ENCODE measurements at places on chromosomes 1 and 21. TPM values are rescaled to one million over a fixed set of nuclear protein-coding genes. Genes with fewer than 3 reads are reported as not detected.

GRCh38 chr1:81226603-81226928 is 574.2 kb upstream of the ADGRL2 start:
- DNase-seq = no peak

- DNase-seq = no peak
Observed at GRCh38 chr1:109475261-109475660, 8.4 kb upstream of the ATXN7L2 start.

DNA sequence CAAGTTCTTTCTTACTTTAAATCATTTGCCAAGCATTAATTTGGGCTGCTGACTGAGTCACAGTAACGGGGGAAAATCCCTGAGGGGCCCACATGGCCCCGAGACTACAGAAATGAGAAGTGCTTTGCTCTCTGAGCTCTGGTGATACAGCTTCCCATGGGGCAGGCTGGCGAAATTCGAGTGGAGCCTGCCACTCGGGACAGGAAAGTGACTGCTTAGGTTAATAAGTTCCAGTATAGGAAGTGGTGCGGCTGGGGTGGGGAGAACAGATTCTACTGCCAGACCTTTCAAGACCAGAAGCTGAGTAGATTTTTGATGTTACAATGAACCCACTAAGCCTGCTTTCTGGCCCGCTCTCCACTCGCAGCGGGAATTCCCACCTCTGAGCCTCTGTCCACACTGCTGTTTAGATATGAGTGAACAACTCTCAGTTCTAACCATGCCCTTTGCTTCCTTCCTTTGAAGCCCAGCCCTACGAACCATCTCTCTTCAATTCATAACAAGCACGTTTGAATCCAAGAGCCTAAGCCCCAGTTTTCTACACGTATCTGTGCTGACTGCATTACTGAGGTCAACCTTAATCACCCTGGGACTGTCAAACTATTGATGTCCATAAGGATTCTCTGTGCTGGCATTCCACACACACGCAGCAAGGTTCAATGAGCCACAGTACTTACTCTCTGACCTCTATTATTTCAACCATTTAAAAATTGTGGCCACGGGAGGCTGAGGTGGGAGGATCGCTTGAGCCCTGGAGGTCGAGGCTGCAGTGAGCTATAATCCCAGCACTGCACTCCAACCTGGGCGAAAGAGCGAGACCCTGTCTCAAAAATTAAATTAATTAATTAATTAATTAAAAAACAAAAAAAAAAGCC is 9.6 kb downstream of the ZBTB17 start:
- DNase-seq = peak; percentile 55

DNA sequence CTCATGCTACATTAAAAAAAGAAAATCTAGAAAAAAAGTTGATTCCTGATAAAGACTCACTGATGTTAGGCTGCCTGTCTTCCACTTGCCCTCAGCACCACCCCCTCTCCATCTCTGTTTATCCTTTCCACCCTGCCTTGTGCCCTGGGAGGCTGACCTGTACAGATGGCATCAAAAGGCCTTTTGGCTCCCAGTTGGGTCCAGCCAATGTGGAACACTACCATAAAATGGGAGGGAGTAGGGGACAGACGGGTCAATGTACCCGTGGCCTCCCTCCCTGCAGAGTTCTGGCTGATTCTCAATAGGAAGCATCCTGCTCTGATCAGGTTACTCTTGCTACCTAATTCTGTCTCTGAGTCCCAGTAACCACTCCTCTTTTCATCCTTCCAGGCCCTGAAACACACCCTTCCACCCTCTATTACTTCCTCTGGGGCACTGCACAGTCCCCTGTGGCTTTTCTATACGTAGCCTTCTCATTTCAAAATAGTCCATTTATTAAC is 300.0 kb downstream of the HHIPL2 start:
- DNase-seq = no peak

OR2L5 gene
- total RNA-seq = not detected

GRCh38 chr1:109996476-109996875 is 11.9 kb downstream of the AHCYL1 start:
- DNase-seq = no peak

NCAM2 gene
- total RNA-seq = 0.42 TPM

MYBPHL gene
- not detected for total RNA-seq

DNA sequence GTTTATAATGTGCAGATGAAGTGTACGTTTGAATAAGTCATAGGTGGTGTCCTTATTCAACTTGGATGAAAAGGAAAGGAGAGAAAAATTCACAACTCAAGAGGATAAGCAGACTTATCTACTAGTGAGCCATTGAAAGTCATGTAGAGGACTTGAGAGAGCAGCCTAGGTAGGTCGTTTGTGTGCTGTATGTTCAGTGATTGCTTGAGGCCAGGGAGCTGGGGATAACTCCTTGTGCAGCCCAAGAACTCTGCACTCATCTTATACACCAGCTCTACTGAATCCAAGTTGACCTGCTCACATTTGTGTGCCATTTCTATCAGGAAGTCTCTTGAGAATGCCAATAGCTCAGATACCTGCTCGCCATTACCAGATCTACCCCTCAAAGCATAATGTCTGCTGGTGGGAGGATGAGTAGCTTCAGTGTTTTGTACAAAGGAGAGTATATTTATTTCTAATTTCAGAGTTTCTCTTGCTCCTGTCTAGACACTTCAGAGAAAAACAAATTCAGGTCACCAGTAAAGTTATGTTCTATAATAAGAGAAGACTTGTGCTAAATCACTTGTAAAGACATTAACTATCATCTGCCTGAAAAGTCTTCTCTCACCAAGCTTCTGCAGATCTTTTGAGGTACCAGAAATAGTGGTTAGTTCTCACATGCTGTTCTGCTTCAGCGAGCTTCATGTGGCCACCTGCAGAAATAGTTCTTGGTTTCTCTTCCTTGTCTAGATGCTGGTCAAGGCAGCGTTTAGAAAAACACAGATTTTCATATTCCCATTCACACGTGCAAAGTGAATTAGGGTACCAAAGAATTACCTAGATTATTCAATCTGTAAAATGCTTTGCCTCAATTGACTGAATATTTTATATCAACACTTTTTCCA is 10.8 kb downstream of the S1PR1 start:
- DNase-seq = no peak

SFN gene
- 0.70 TPM for total RNA-seq

GSTM5 gene
- not detected for total RNA-seq

IL19 gene
- not detected for total RNA-seq

- DNase-seq = no peak
Observed at GRCh38 chr1:33182401-33182841, 578 bp upstream of the TRIM62 start.

MARK1 gene
- 2.3 TPM for total RNA-seq

OR2M3 gene
- total RNA-seq = not detected

DNA sequence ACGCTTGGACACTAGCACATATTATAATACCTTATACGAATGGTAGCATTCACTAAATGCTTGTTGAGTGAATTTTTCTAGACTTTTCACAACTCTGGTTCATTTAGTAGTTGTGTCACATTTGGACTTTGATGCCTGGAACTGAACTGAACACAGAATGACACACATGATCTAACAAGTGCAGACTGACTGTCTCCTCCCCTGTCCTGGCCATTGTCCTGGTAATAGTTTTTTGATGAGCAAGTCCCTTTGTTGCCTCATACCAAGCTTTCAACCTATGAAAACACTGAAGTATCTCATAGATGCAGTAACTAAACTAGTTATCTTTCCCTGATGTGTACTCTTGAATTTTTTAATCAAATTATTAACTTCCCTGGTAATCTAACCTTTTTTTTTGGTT is 66.4 kb downstream of the LRRC8D start:
- DNase-seq = no peak

MX1 gene
- total RNA-seq = 10.4 TPM

GRCh38 chr1:19764848-19765247 is 34.9 kb downstream of the TMCO4 start:
- no peak for DNase-seq

KRTAP19-1 gene
- not detected for total RNA-seq

DNA sequence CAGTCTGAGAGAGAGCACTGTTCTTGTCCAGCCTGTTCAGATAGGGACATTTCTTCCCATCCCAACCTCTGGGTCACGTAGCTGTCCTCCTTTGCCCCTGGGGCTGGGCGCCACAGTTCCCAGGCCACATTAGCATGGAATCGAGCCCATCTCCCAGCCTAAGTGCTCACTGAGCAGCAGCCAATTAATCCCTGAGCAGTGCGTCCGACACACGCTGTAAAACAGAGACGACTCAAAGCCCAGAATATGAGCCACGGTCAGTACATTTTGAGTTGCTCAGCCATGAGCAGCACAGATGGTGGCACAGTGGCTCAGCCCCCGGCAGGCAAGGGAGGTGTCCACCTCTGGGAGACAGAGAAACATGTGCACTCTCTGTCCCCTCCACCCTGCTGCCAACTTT is 267.4 kb downstream of the NPHP4 start:
- no peak for DNase-seq

DNA sequence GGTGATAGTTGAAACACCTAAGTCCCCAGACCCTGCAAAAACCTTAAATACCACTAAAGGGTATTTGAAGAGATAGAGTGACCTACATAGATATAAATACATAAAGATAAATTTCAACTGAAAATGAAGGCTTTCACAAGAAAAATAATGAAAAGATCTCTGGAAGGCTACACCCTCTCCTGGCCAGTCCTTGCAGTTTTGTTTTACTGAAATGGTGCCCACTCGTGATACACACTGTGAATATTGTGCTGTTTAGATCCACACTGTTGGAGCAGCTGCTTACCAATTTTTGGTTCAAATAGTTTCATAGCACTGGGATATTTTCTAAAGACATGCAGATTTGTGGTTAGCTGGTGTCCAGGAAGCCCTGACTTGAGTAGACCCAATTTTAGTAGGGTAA is 31.5 kb upstream of the RNF187 start:
- peak; percentile 36 for DNase-seq

GRCh38 chr21:14567331-14568279 is 21.5 kb upstream of the SAMSN1 start:
- DNase-seq = no peak

DNA sequence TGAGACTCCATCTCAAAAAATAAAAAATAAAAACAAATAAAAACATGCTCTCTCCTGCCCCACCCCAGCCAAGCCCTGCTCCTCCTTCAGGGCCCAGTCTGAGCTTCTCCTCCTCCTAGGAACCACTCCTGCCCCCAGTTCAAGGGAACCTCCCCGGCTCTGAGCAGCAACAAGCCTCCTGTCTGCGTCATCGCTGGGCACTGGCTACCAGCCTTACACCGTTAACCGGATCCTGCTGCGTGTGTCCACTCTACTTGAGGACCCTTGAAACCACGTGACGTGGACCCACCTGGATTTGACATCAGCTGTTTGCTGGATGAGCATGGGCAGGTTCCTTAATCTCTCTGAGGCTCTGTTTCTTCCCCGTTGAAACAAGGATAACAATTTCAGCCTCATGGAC is 1.6 kb upstream of the TAS1R2 start:
- DNase-seq = no peak

CHIT1 gene
- total RNA-seq = under 0.01 TPM

DNA sequence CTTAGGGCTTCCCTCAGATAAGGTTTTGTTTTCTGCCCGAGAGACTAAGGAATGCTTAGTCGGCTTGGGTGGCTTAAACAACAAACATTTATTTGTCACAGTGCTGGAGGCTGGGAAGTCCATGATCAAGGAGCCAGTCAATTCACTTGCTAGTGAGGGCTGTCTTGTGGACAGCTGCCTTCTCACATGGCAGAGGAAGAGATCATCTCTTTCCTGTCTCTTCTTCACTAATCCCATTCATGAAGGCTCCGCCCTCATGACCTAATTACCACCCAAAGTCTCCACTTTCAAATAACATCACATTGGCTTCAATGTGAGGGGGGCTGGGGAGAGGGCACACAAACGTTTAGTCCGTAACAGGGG is 50.5 kb upstream of the IL12RB2 start:
- DNase-seq = no peak

ATXN7L2 gene
- total RNA-seq = 1.5 TPM

- DNase-seq = no peak
Observed at GRCh38 chr1:205569411-205570172, 62.2 kb downstream of the ELK4 start.

DNA sequence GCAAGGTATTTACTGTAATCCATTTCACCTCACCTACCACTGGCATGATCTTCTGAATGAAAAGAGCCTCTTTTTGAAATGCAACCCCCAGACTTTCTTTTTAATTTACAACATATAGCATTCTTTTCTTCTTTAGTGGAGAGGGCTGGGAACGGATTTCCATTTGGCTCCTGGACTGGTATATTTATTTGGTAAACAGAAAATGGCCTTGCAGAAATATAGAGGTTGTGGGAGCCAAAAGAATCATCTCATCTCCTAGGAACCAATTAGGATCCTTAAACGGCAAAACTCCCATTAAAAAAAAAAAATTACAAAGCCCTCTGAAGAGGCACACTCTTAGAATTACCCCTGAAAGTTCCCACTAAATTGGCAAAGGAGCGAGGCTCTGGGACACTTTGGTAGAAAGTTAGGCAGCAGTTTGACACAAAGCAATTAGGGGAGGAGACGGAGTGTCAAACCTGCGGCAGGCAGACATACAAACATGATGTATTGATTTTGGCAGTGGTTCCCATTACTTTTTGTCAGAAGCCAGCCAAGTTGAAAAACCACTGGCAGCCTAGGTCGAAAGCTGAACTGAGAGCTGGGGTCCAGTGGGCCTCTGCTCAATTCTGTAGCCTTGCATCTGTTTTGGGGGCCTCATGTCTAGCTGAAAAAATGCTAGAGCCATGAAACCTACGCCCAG is 135.1 kb upstream of the MAGI3 start:
- DNase-seq = no peak

RAB25 gene
- not detected for total RNA-seq

- DNase-seq = no peak
Observed at GRCh38 chr21:43731476-43731875, 12.5 kb downstream of the PDXK start.

GRCh38 chr1:235703506-235703905 is 53.9 kb upstream of the GNG4 start:
- peak; percentile 9 for DNase-seq

CDA gene
- total RNA-seq = 2.4 TPM

DNA sequence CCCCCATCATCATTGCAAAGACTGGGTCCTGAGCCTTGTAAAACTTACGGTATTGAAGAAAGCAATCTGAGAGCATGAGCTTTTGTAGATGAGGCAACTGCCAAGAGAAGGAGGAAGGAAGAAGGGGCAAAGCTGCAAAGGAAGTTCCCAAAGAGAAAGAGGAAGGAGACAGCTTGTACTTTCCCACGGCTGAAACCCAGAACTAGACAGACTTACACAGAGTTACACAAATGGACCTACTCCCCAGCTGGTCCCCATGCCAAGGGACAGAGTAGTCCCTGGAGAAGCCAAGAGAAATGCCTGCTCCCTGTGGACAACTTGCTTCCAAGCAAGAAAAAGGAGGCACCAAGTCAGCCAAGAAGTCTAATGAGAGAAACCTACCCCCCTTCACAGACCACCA is 22.6 kb downstream of the SLC5A9 start:
- no peak for DNase-seq

- no peak for DNase-seq
Observed at GRCh38 chr1:214317300-214317699, 36.3 kb downstream of the SMYD2 start.

RAB29 gene
- 28.2 TPM for total RNA-seq

GRCh38 chr1:36602184-36602583 is 119.5 kb upstream of the CSF3R start:
- DNase-seq = no peak
